ENCODE measurements at places on chromosomes 12 and 14.

DNA sequence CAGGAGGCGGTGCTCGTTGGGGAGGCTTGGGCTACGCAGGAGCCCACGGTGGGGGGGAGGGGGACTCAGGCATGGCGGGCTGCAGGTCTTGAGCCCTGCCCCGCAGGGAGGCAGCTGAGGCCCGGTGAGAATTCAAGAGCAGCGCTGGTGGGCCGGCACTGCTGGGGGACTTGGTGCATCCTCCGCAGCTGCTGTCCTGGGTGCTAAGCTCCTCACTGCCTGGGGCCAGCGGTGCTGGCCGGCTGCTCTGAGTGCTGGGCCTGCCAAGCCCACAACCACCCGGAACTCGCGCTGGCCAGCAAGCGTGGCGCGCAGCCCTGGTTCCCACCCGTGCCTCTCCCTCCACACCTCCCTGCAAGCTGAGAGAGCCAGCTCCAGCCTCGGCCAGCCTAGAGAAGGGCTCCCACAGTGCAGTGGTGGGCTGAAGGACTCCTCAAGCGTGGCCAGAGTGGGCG, 3.2 kb downstream of the METTL25 start:
- no peak for DNase-seq

DNA sequence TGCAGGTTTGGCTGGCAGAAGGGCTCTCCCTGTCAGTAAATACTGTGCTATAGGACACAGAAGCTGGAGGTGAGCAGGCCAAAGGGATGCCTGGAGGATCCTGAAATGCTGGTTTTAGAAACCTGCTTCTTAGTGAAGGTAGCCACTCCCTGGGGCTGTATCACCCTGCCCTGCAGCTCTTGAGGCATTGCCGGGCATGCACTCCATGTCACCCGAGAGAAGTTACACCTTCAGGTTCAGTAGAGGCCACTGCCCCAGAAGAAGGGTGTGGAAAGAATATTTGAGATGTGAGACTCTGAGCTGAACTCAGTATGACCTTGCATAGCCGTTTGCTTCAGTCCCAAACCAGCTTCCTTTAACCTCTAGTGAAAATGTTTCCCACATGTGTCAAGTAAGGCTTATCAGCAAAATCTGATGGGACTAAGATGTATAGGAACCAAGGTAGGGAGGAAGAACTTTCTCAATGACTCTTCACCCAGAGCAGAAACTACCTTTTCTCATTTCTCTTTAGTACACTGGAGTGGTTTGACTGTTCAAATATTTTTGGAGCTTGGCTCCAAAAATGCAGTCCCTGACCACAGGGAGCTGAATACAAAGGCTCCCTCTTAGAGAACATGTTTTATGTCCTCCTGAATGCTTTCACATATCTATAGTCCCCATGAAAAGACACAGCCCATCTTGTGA, 164.5 kb upstream of the DYRK2 start:
- no peak for DNase-seq

DNA sequence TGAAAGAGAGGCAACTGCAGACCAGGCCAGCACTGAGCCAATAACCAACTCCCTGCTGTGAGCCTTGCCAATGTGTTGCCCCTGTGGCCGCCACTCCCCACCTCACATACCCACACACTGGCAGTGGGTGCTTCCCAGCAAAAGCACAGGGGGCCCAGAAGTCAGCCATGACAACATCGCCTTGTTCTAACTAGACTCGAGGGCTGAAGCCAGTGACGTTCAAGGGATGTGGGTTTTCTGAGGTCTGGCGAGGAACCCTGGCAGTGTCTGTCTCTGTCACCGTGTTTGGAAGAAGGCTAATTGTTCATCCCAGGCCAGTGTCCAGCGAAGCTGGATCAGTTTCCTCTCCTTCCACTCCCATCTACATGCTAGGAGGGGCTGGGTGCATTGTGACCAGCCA, 311.8 kb upstream of the AMIGO2 start:
- no peak for DNase-seq

GRCh38 chr14:104980611-104981531, 2.7 kb upstream of the AHNAK2 start:
- no peak for DNase-seq

DNA sequence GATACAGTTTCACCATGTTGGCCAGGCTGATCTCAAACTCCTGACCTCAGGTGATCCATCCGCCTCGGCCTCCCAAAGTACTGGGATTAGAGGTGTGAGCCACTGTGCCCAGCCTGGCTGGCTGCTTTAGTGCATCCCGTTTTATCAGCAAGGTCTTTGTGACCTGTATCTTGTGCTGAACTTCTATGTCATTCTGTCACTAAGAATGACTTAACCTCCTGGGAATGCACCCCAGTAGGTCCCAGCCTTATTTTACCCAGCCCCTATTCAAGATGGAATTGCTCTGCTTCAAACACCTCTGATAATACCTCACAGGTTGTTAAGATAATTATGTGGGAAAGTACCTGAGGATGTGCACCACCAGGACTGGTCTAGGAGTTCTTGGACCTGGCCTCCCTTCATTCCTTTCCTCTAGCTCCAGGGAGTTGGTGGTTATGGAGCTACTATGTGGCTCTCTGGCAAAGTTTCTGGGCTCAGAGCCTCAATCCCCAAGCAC, 26.1 kb upstream of the JPH4 start:
- DNase-seq, result no peak

GRCh38 chr14:75714991-75715390, 53.9 kb downstream of the TTLL5 start:
- no peak for DNase-seq

DNA sequence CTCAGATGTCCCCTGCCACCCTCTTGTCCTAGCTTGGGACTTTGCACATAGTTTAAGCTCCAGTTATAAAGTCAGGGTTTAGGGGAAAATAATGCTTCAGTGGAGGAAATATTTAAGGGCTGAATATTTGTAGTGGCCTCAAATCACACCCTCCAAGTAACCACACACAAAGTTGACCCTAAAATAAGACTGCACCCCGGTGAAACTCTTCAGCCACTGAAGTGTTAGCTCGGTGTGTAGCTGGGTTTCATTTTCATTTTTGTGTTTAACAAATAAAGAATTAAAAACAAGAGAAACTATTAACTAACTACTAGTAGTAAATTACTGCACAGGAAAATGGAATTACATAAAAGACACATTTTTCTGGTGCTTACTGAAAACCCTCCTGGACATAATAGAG, 14.8 kb upstream of the BCL11B start:
- DNase-seq, result no peak

- DNase-seq, result no peak
Observed at GRCh38 chr12:55707841-55708694, at the start of gene ITGA7. TSS of gene ITGA7 (minus strand) at chr12:55707904. CDS start at chr12:55707682, 222 bp downstream.

- no peak for DNase-seq
Observed at GRCh38 chr14:69536971-69537370, 37.7 kb downstream of the CCDC177 start.

- DNase-seq, result no peak
Observed at GRCh38 chr12:85825746-85826145, 10.5 kb downstream of the RASSF9 start.

- DNase-seq, result no peak
Observed at GRCh38 chr12:120994589-120995337, 16.4 kb downstream of the HNF1A start.

- DNase-seq, result no peak
Observed at GRCh38 chr12:132071040-132071810, 72.9 kb downstream of the DDX51 start.
